ENCODE measurements at places on chromosomes 7 and 10.
A peak's percentile ranks its signal among the peaks of the same experiment; 100 is the strongest.

- no peak for DNase-seq
Measured at GRCh38 chr10:124176349-124177179, 83.2 kb upstream of the CHST15 start.

GRCh38 chr7:123533929-123534382, 439 bp downstream of the IQUB start:
- no peak for DNase-seq

DNA sequence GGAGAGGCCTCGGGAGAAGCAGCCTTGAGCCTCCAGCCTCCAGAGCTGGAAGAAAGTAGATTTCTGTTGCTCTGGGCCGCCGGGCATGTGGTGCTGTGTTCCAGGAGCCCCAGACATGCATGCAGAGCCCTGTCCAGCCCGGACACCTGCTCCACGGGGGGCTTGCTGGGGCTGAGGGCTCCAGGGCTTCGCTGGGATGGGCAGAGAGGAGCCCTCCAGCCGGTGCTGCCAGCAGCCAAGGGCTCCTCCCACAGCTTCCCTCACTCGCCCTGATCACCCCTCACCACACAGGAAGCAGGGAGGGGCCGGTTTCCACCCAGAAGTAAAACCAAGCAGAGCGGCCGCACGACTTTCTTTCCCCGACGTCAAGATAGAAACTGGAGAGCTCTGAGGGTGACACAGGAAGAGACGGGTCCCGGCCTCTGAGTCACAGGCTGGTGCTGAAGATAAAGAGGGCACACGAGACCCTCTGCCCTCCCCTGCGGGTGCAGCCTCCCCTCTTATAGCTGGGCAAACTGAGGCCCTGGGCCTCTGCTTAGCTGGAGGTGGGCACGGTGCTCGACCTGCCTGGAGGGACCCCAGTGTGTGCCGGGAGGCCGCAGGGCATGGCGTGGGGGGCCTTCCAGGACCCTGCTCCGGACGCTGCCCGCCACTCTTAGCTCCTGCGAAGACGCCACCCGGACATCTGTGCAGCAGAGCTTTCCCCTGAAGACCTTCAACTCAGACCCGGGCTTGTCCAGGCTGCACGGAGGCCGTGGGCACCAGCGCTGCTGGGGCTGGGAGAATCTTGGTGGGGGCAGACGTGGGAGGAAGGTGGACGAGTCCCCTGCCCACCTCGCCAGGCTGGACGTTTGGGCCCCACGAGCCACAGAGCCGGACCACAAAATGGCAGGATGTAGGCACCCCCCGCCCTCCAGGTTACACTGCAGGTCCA, 31.1 kb downstream of the ADAP1 start:
- DNase-seq = peak; percentile 95

- DNase-seq = no peak
Measured at GRCh38 chr10:118980135-118980865, 49.2 kb upstream of the NANOS1 start.

- no peak for DNase-seq
Measured at GRCh38 chr10:33535866-33536265, 201.4 kb upstream of the NRP1 start.

GRCh38 chr10:90857635-90858460, at the start of gene HTR7:
TSS of gene HTR7 (minus strand) at chr10:90858039. CDS start at chr10:90857671, 368 bp downstream.
- DNase-seq = no peak

DNA sequence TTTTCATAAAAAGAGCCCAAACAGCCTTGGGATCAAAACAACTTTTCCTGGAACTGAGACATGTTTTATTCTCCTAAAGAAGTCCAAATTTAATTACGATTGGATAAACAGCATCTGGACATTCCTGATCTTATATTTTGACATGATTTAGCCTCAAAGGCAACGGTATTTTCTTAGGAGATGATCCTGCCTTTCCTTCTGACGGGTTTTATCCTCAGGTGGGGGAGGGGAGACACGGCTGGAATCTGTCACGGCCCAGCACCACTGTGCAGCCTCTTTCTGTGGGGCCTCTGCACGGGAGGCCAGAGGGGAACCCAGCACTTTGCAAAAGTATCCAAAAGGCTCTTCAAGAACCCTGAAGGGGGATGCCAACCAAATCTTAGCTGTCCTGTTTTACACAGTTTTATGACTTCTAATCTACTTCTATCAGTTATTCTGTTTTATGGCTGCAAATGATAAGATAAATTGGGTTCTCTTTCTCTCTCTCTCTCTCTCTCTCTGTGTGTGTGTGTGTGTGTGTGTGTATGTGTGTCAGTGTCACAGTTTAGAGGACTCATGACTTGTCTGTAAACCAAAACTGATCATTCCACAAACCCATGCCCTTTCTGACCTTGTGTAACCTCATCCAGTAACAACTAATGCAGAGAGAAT, 321.1 kb upstream of the NPVF start:
- DNase-seq = no peak

DNA sequence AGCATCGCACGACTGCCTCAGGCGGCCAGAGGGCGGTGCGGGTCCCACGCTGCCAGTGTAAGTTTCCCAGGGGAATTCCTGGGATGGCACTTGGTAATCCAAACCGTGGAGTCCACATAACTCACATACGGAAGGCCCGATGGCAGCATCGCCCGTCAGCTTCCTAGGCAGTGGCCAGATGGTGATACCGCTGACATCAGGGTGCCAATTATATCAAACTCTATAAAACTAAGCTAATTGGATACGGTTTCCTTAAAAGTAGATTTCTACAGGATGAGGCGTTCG, 189.8 kb downstream of the CELF2 start:
- no peak for DNase-seq

GRCh38 chr7:83148776-83149175, 13.9 kb downstream of the PCLO start:
- DNase-seq = no peak

- DNase-seq = no peak
Measured at GRCh38 chr7:152894295-152895170, 135.0 kb downstream of the ACTR3B start.

- DNase-seq = no peak
Measured at GRCh38 chr10:7529638-7530037, 118.8 kb upstream of the SFMBT2 start.

GRCh38 chr7:98892609-98893008, 14.3 kb downstream of the TRRAP start:
- DNase-seq = no peak

DNA sequence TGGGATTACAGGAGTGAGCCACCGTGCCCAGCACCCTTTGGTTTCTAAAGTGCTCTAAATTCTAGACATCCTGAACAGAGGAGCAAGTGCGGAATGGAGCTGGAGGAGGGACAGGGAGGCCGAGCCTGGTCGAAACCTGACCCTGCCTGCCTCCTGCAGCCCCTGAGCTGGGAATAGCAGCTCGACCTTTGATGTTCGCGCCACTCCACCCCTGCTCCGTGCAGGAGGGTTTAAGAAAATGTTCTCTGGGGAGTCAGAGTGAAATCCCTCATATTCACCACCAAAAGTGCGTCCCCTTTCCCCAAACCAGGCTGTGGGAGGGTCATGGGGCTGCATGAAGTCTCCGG, 1.8 kb downstream of the PGAM2 start:
- DNase-seq = no peak

DNA sequence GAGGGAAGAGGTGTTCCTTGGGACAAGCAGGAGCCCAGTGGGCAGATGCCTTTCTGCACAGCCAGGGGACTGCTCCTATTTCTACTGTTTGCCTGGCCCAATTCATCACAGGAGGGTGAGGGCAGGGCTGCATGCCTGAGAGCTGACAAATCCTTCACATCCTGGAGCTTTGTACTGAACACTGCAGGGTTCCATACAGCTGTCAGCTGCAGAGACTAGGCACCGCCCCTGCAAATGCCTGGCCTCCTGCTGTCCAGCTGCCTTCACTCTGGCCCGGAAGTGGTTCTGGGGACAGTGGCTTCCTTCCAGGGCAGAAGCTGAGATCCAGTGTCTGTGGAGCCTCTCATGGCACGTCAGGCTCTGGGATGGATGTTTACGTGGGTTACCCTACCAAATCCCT, 470.7 kb downstream of the DNAJB6 start:
- no peak for DNase-seq

DNA sequence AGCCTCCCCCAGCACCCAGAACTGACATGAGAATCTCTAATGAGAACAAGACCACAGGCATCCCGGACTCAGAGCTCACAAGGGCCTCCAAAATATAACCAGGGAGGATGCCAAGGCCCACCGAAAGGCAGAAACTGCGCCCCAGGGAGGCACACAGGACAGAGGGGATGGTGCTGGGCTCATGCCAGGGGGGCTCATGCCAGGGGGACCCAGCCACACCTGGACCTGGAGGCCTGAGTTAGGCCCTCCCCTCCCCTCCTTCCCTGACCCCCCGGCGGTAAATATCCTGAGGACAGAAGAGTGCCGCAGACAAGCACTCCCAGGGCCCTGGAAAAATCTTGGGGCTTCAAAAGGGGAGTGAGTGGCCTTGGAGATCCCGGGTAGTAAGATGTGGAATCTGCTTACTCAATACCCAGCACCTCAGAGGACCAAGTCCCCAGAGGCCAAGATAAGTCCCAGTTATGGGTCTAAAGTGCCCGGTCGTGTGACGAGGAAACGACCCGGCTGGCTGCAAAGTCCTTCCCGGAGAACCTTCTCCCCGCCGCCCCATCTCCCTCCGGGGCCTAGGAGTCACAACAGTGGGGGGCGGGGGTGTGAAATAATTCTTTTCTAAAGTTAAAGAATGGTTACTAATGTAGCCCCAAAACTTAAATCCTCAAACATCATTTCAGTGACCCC, 11.9 kb downstream of the PDGFA start:
- DNase-seq = no peak

- no peak for DNase-seq
Measured at GRCh38 chr7:43650457-43651052, 67.6 kb downstream of the STK17A start.

DNA sequence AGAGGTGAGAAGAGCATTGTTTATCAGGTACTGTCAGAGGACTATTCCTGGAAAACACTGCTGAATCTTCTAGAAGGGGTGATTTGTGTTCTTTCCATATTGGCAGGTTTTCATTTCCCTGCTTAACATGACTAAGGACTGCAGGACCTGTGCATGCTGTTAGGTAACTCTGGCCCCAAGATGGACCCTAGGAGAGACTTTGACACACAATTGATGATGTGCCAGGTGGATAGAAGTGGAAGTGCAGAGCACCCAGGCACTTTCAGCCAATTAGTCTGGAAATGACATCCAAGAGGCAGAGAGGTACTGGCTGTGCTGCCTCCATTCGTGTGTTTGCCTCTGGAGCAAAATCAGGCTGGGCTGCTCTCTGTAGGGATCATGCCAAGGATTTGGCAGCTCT, 496.3 kb upstream of the GALNT17 start:
- no peak for DNase-seq

- no peak for DNase-seq
Measured at GRCh38 chr10:27030060-27030459, 70.2 kb downstream of the ANKRD26 start.

GRCh38 chr10:130958981-130959751, 352.4 kb downstream of the TCERG1L start:
- DNase-seq = no peak

GRCh38 chr7:156095908-156096539, 283.8 kb upstream of the SHH start:
- no peak for DNase-seq

GRCh38 chr7:43313628-43314378, 201.4 kb downstream of the HECW1 start:
- no peak for DNase-seq

GRCh38 chr10:93875032-93875358, 18.8 kb upstream of the SLC35G1 start:
- no peak for DNase-seq

DNA sequence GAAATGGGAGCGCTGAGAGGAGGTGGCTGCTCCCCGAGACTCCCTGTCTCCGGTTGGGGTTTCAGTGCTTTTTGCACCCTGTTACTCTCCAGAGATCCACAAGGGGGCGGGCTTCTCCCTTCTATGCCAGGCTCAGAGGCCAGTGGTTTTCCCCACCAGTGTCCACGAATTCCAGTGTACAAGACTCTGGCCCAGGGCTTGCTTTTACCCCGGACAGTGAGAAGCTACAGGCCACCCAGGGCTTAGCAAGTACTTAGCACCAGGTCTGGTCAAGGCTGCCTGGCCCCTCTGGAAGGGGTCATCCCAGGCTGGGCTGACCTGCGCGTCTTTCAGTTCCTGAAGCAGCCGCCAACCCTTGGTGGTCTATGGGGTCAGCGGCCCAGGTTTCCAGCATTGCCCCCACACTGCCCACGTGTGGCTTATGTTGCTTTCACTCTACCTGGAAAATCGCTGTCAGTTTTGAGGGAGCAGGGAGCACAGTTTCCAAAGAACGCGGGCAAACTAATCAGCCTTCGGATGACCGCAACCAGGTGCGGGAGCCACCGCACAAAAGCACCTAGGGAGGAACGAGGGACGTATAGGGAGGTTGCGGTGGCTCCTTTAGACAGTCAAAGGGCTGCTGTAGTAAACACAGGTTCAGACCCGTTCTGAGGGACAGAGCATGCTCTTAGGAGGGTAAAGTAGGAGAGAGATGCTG, 6.8 kb downstream of the CYP26A1 start:
- no peak for DNase-seq

GRCh38 chr7:37786741-37787569, 61.4 kb upstream of the NME8 start:
- peak; percentile 80 for DNase-seq

DNA sequence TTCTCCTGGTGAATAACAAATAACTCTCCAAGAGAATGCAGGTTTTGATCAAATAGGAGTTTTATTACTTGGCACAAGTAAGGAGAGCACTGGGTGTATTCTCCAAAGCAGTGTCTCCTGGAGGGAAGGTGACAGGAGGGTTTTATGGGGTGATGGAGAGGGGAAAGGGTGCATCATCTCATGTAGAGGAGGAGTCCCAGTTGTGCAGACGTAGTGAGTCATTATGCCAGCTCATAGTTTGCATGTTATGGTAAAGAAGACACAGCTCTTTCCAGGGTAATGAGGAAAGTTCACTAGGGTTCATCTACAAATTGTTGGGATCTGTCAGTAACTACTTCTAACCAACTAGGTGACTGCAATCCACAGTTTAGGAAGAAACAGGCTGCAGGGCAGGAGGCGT, 347.9 kb upstream of the MEOX2 start:
- DNase-seq = no peak

- DNase-seq = no peak
Measured at GRCh38 chr10:43093423-43094076, 16.7 kb downstream of the RET start.

DNA sequence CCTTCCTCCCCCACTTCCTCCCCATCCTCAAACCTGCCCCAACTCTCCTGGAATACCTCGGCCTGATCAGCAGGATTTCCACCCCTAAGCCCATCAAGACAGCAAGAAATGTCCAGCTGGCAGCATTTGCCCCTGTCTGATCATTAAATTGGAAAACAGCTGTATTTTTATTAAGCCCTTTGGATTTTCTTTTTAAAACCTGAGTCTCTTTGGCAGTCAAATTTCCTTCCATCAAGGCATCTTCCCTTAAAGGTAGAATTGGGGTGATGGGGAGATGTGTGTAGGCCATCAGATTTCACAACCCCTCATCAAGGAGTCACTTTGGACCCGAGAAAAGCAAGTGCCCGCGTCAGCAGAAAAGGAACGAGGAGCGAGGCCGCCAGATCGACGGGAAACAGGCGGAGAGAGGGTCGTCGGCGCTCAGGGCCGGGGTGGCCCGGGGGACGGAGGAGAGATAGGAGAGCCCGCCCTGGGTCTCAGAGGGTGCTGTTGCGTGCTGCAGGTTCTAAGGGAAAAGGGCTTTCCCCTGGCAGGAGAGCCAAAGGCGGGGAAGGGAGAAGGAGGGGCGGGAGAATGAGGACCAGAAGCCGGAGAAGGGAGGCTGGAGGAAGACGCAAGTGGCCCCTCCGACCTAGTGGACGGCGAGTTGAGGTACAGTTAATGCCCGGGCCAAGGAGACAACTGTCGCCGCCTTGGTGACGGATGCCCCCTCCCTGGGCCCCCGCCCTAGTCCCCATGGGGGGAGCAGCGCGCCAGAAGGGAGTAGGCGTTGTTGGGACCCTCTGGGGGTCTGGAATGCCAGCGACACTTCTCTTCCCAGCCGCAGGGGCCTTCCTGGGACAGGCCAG, 11.5 kb upstream of the GATA3 start:
- no peak for DNase-seq

- no peak for DNase-seq
Measured at GRCh38 chr10:11252887-11253286, 235.2 kb downstream of the CELF2 start.
